NCI-H460 (cell line): ENCODE measurements at places on chromosomes 1 and 21.

DNA sequence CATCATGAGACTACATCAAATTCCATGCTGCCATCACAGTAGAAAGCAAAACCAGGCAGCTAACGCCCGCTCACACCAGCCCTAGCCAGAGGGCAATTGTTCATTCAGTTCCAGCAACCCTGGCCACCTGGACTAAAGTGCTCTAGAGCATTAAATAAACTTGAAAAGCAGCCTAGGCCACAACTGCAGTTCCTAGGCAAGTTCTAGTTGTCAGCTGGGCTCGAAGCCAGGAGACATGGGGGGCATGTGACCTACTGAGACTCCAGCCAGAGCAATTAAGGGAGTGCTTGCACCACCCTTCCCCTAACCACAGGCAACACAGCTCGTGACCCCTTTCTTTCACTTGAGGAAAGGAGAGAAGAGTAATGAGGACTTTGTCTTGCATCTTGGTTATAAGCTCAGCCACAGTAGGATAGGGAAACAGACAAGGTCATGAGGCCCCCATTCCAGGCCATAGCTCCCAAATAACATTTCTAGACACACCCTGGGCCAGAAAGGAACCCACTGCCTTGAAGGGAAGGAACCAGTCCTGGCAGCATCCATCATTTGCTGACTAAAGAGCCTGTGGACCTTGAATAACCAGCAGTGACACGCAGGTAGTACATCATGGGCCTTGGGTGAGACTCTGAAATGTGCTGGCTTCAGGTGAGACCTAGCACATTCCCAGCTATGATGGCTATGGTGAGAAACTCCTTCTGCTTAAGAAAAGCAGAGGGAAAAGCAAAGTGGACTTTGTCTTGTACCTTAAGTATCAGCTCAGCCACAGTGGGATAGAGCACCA lies 77.0 kb downstream of the ZZZ3 start:
- no peak for DNase-seq

DNA sequence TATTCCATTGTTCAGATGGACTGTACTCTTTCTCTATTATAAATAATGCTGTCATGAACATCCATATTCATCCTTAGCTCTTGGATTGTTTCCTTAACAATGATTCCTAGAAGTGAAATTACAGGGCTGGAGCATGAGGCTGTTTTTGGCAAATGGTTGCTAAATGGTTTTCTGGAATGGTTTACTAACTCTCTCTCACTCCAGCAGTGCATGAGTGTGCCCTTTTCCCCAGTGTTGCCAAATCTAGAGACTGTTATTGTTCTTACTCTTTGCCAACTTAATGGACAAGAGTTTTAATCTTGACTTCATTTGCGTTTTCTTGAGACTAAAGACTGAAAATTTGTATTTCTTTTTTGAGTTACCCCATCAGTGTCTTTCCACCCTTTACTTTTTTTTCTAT lies 113.0 kb downstream of the PAPPA2 start:
- DNase-seq, result no peak

- DNase-seq, result no peak
Observed at GRCh38 chr1:28855469-28855951, 43.5 kb downstream of the OPRD1 start.

GRCh38 chr1:57192222-57192621 lies 226.4 kb upstream of the C8B start:
- DNase-seq, result no peak

DNA sequence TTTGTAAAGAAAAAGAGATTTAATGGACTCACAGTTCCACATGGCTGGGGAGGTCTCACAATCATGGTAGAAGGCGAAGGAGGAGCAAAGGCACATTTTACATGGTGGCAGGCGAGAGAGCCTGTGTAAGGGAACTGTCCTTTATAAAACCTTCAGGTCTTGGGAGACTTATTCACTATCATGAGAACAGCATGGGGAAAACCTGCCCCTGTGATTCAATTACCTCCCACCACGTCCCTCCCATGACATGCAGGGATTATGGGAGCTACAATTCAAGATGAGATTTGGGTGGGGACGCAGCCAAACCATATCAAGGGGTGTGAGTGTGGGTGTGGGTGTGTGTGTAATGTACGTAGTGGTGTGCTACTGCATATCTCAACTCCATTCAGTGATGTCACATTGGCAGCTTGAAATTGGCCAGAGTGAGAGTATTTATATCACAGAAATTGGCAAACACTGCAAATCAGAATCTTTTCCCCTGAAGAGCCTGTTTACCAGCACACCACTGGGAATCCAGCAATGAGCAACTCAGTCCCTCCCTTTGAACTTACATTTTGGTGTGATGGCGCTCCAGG lies 5.4 kb downstream of the ARHGEF10L start:
- DNase-seq, result no peak

DNA sequence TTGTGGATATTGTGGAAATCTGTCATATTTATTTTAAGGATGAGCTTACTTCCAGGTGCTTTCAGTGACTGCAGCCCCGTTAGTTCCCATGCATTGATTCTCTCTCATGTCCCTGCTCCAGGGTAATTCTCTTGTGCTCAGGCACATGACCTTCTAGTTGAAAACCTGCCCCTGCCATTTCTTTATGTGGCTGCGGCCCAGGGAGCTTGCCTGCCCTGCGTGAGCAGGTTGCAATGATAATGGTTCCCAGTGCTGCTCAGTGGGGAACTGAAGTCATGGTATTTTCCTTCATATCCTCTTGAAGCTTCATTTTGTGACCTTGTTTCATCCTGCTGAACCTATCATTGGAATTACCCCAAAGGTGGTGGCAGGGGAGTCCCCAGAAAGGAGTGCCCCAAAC lies 229.8 kb downstream of the DISC1 start:
- DNase-seq, result no peak

DNA sequence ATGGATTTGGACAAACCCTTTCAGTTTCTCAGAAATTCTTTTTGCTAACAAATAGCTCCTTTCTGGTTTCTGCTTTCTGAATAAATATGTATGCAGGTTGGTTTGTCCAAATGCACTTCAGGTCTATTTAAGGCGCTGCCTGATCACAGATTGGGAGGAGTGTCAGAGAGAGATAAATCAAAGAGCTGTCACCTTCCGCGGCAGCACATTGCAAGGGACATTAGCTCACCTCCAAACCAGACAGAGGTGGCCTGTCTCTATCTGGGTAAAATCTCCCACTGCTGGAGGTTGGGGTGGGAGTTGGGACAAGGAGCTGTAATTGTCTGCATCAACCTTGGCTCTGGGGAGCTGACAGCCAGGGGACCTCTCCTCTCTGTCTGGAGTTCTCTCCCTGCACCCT lies 25.2 kb downstream of the PRAMEF20 start:
- no peak for DNase-seq

GRCh38 chr1:112583366-112583765 lies 35.6 kb downstream of the ST7L start:
- DNase-seq, result no peak
